ENCODE measurements at places on chromosomes 1 and 21.
A peak's percentile ranks its signal among the peaks of the same experiment; 100 is the strongest.

DNA sequence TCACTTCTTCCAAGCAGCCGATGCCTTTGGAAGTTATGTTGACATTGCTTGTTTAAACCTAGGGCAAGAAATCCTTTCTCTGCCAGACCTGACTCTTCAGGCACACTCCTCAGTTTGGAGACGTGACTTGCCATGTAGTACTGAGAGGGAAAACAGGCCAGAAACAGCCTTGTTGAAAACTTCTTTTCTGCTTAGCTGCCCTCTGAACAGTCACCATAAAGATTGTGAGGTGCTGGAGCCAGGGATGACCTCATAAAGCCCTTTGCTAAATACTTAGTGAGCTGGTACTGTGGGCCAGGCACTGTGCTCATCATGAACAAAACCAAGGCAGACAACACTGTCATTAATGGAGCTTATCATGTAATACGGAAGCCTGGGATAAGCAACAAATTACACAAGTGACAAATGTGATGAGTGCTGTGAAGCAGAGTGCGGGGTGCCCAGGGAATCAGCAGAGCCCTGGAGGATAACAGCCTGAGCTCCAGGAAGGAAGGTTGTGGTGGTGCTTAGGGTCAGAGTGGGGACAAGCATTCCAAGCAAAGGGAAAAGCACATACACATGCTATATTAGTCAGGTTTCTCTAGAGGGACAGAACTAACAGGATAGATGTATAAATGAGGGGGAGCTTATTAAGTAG is 42.4 kb downstream of the MTARC1 start:
- no peak for ATAC-seq

DNA sequence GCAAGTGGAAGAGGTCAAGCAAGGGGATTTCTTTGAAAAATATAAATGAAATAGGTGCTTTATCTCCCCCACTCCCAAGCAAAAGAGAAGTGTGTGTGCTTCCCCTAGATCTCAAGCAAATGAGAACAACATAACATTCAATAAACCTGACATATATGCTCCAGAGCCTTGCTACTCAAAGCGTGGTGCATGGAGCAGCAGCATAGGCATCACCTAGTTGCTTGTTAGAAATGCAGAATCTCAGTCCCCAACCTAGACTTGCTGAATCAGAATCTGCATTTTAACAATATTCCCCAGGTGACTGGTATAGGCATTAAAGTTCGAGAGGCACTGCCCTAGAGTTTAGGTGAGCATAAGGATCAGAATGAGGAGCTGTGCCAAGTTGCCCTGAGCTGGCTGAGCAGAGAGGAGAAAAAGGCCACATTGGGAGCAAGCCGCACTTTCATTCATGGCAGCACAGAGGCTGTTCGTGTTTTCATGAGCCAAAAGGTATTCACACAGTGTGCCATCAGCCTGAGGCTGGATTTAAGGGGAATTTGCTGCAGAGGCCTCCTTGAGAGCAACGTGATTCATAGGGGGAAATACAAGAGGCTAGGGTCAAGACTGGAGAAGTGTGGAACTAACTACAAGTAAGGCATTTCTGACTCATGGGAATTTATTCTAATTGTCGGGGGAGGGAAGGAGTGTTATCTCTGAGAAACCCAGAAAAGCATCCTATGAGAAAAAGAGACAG is 14.3 kb upstream of the LPAR3 start:
- no peak for ATAC-seq

- peak; percentile 57 for ATAC-seq
Measured at GRCh38 chr1:44807364-44808062, 362 bp upstream of the DYNLT4 start.

GRCh38 chr1:110752941-110753725 is 78.4 kb upstream of the KCNA3 start:
- ATAC-seq = no peak

DNA sequence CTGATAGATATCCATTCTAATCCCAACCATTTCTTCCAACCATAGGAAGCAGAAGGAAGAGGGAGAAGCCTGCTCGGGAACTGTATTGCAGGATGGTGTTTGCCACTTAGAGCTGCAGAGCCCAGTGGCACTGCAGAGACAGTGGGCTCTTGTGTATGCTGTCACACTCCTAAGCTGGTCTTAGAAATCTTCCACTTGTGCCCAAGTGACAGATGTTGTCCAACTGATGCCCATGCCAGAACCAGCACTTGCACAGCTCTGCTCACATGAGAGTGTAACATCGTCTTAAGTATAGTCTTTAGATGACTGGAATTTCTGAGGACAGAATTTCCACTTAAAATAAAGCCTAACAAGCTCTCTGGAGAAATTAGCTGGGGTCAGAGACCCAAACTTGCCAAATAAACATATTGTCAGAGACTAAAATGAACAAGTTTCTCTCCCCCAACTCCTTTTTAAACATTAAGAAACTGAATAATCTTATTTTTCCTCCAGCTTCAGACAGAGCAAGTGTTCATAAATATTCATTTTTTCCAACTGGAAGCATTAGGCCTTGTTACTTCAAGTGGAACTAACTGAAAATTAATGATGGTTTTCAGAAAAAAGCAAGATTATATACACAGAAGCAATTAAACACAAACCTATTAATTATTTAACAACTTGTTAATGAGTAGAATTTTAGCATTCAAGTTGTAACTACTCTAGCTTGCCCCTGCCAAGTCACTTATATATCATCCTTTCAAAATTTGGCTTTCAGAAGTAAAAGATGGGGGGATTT is 577.3 kb downstream of the AJAP1 start:
- no peak for ATAC-seq

- peak; percentile 39 for ATAC-seq
Measured at GRCh38 chr21:38804789-38805327, 871 bp upstream of the ETS2 start.

GRCh38 chr1:81230983-81231728 is 569.6 kb upstream of the ADGRL2 start:
- no peak for ATAC-seq

- peak; percentile 25 for ATAC-seq
Measured at GRCh38 chr1:36306210-36306901, at the start of gene SH3D21. TSS of gene SH3D21 (plus strand) at chr1:36306368. CDS start at chr1:36306421, 53 bp downstream.

- no peak for ATAC-seq
Measured at GRCh38 chr1:175632667-175633066, 110.7 kb downstream of the TNR start.

DNA sequence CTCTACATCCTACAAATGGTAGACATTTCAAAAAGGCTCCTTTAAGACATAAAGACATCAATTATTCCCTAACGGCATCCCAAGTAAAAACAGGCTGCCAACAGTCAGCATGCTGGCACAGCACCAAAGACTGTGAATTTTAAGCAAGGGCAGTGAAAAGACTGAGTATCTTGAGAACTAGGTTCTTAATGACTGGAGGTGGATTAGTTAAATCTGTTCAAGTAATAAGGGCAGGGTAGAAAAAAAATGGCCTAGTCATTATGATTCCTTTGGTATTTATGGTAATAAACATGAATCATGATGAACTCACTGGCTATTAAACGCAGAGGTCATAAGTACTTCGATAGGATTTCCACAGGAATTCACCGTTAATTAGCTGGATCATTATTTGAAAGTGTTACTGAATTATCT is 75.2 kb downstream of the KIFAP3 start:
- ATAC-seq = no peak

DNA sequence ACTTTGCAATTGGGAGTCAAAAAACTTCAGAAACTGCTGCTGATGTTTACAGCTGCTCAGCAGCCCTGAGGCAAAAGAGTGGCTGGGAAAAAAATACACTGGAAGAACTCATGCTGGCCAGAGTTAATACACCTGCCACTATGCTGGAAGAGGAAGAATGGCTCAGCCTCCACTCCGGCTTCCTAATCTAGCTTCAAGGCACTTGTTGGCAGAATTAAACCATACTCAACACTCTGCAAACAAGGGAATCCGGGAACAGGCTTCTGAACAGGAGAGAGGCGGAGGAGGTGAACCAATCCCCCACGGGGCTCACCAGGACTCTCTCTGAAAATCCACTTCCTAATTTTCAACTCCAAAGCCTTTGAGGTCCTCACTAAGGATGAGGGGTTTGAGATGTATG is 120.1 kb downstream of the CCDC185 start:
- ATAC-seq = no peak

DNA sequence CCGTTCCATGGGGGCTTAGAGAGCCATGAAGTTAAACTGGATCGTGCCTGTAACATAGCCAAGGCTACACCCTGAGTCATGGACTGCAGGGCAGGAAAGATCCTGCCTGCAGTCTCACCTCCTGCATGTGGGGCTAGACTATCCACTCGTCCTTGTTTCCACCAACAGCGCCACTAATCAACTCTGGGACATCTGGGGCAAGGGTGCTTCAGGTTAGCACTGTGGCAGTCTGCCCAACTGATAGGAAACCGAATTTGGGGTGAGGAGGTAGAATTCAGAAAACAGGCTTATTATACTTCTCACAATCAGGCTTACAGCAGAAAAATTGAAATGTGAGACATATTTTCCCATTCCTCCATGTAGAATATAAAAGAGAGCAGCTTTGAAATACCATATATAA is 85.2 kb upstream of the ADAM30 start:
- no peak for ATAC-seq
